ENCODE measurements at places on chromosomes 6 and 20.
A peak's percentile ranks its signal among the peaks of the same experiment; 100 is the strongest.

GRCh38 chr20:21125849-21126580, at the start of gene KIZ:
Gene KIZ, plus strand, starts transcription at chr20:21126082. Its CDS starts 34 bp downstream, at chr20:21126116.
- peak; percentile 96 for DNase-seq

DNA sequence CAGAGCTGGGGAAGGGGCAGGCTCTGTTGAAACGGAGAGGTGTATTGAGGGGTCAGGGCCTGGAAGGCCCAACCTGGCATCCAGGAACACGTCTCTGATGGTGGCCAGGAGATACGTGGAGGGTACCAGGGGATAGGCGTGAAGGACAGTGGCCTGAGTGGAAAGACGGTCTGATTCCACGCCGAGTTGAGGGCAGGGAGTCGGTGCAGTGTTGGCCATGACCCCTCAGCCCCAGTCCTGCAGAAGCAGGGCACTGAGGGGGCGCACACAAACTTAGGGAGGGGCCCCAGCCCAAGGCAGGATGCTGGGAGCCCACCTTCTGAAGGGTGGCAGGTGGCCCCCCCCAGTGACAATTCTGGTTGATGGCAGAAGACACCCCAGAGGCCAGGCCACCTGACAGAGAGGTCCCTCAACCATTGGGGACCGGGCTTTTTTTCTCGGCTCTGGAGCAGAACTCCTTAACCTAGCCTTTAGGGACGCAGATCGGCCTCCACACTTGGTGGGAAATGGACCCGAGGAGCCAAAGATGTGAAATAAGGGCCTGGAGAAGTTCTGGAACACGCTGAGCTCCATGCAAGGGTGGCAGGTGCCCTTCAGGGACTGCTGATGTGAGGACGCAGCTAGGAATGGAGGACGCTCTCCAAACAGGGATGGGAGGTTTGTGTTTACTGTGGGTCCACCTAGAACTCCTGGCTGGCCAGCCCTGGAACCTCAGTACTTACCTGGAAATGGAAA, 91.0 kb downstream of the TMEM242 start:
- no peak for DNase-seq

DNA sequence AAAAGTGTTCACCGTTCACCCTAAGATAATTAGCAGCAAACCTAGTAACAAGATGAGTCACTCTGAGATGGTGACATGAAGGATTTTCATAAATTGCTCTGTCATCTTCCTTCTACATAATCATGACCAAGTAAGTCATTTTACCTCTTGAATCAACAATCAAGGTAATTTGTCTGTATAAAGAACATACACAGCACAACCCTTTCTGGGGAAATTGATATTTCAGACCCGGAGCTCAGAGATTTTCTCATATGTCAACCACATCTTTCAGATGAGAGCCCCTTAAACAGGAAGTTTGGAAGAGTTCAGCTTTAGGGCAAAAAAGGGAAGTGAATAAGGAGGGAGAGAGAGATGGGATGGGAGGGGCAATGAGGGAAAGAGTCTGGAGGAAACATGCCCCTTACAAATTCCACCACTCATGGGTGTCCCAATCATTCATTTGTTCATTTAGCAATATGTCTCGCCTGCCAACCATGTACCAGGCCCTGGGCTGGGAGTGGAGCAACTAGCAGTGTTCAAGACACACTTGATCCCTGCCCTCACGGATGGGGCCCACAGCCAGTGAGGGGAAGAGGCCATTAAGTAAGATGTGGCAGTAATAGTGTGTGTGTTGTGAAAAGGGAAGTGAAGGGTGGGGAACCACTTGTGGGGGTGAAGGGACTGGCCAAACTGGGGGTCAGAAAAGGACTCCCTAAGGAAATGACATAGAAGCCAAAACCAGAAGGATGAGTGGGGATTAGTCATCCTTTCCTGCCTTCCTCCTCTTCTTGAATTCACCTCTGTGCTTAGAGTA, 190.9 kb downstream of the MAFB start:
- DNase-seq, result no peak

DNA sequence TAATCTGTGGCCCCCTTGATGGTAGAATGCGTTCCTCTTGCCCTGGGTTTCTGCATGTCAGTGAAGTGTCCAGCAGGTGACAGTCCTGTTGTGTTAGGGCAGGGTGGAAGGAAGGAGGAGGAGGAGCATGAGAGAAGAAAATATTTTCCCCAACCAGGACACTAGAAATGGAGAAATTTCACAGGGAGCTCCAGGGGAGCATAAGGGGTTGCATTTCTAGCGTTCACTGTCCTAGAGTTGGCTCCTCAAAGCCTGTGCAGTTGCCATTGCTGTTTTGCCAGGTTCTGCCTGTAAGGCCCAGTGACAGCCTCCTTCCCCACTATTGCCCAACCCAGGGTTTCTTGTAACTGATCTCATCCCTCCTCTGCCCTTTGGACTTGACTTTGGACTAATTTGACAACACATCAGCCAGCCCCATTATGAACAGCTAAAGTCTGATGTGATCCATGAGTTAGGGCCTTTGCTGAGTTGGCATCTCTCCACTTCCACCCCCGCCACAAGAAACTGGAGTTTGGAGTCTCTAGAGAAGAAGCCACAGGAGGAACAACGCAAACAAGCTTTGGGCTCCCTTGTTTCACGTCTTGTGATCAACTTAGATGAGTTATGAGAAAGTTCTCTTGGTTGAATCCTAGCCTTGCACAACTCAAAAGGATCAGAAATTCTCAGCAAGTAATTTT, 14.0 kb upstream of the FAM50B start:
- DNase-seq, result no peak

DNA sequence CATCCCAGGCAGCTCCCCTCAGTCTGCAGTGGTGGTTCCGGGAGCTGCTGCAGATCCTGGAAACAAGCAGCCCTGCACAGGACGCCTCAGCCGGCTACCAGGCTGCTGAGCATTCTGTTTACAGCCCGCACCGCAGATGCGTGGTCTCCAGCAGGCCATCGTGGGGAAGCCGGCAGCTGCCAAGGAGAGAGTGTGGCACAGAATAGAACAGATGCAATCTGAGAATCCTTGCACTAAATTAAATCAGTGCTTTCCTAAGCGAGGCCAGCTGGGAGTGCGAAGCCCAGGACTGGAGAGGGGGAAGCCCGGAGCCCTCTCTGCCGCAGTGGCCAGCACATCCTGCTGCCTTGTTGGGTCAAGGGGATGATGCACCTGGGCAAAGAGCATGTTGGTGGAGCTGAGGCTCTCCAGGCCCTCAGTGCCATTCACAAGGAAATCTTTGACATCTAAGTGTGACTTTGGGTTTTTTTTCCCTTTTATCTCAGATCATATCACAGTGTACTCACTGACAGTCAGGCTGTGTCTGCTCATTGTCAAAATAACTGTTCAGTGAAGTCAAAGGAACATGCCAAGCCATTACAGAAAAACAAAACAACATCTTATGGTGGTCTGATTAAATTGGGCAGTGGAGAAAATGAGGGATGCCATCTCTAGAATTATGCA, 118.1 kb downstream of the SYNDIG1 start:
- DNase-seq, result no peak

- no peak for DNase-seq
Measured at GRCh38 chr6:41692080-41692675, 43.2 kb downstream of the TFEB start.

- no peak for DNase-seq
Measured at GRCh38 chr6:85107701-85108100, 342.2 kb upstream of the NT5E start.

GRCh38 chr6:68039641-68040311, 595.3 kb upstream of the ADGRB3 start:
- no peak for DNase-seq

DNA sequence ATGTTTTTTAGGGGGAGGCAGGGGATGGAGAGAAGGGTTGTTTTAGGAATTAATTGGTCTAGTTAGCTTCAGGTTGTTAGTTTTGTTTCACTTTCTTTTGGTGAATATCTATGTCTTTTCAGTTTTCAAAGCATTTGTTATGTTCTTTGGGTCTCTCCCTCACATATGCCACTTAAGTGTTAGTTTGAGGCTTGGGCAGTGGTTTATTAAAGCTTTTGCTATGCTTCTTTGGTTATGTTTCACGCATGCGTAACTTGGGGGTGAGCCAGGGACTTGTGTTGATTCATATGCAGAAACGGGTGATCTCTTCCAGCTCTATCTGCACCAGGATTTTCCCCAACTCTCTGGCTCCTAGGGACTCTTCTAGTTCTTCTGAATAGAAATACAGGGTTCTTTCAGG, 11.4 kb upstream of the MMS22L start:
- DNase-seq, result no peak

- DNase-seq, result no peak
Measured at GRCh38 chr6:72787391-72788031, 165.6 kb downstream of the KCNQ5 start.

- no peak for DNase-seq
Measured at GRCh38 chr6:41638935-41639808, 904 bp downstream of the MDFI start.

DNA sequence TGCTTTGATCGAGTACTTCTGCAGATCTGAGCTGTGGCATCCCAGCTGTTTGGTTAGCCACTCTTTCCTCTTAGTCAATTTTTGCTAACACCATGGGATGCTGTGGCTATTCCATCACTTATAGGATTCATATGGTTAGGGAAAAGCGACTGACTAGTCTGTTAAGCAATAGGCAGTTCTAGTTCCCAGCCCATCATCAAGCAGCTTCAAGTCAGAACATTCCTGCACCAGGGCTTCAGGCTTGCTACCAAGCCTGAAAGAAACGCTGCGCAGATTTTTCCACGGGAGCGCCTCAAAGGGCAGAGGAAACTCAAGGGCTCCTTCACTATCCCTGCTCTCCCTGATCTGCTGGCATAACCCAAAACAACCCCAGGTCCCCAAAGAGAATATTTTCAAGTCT, 159.8 kb upstream of the SUPT3H start:
- DNase-seq, result no peak

DNA sequence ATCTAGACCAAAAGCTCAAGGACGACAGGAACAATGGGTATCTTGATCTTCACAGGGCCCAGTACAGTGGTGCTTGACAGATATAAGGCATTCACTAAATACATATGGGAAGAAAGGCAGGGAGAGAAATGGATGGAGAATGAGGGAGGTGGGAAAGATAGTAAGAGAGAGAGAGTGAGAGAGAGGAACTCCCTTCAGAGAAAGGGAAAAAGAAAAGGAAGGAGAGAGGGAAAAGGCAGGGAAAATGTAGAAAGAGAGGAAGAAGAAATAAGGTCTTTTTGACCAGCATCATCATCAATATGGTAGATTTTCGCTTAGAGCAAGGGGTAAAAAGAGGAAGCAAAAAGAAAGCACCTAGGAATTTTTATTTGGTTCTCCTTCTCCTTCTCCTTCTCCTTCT, 760 bp upstream of the ANKRD66 start:
- no peak for DNase-seq

- no peak for DNase-seq
Measured at GRCh38 chr6:160027931-160028330, 59.0 kb downstream of the IGF2R start.

DNA sequence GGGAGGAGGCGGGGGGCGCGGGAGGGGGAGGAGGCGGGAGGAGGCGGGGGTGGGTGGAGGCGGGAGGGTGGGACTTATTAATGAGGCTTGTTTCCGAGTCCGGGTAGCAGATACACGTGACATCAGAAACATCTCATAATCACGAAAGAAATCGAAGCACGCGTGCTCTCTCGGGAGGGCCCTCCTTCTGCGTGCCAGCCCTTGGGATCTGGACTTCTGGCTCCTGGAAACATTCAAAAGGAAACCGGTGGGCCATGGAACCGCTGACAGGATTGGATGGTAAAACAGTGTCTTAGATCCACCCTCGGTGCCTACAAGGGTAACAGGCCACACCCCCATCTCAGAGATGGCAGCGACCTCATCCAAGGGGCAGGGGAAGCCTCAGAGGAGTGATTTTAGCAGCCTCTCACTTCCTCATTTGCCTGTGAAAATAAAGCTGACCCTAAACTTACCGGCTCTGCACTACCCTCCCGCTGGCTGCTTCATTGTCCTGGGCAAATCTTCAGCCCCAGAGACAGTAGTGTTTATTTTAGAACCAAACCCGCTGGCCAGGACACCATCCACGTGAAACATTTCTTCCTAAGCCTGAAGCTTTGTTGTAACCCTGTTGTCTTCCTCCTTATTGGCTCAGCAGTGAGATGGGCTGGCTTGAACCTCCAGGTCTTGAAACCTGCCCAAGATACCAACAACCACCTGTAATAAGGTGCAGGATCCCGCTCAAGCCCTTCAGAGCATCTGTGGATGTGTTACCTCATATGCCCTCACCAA, 97.5 kb downstream of the PSMG4 start:
- peak; percentile 45 for DNase-seq

DNA sequence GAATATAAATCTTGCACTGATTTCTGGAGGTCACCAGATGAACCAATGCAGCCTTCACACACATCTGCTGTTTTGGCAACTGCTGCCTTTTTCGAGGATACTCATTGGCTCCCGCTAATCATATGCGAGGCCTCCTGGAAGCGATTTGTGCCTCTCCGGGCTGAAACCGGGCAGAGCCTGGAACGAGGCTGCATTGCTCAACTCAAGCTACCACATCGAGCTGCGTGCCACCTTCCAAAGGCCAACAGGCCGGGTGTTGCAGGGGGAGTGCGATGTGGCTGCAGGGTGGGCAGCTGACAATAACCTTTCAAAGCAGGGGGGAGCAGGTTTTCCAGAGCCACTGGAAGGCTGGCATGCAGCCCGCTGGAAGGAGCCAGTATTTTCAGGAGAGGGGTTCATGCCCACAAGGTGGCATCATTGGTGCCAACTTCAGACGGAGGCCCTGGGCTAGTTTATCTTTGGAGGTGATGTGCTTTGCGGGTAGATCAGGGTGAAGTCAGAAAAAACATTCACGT, 122.6 kb upstream of the IFNGR1 start:
- peak; percentile 39 for DNase-seq

GRCh38 chr20:41046716-41047115, 18.1 kb downstream of the TOP1 start:
- DNase-seq, result no peak

DNA sequence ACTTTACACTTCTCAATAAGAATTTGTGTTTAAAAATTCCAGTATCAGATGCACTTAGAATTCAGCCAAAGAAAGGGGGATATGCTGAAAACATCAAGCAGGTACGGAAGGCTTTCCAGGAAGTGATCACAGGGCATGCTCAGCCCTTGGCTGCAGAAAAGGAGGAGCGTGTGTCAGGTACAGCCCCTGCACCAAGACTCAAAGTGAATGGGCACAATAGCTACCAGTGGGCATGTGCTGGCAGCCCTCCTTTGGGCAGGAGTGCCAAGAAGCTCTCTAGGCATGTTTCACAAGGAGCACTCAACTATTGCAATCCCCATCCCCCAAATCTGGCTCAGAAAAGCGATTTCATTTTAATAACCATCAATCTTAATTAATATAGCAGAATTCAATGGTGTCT, 298.8 kb downstream of the GMDS start:
- DNase-seq, result no peak

GRCh38 chr6:44779130-44779826, 391.8 kb downstream of the CDC5L start:
- no peak for DNase-seq

All from activated CD4-positive, alpha-beta T cell treated with anti-CD3 and anti-CD28 coated beads, Interleukin-2, amount 50 U/mL, for 4 hours (primary cell).